ENCODE measurements at places on chromosomes 4 and X.
A peak's percentile ranks its signal among the peaks of the same experiment; 100 is the strongest.

GRCh38 chr4:165203541-165204461 lies 3.6 kb upstream of the KLHL2 start:
- no peak for DNase-seq

- DNase-seq, result no peak
Observed at GRCh38 chrX:38704146-38704882, 96.9 kb upstream of the MID1IP1 start.

- DNase-seq, result peak; percentile 27
Observed at GRCh38 chr4:8117278-8117682, 41.3 kb downstream of the ABLIM2 start.

- DNase-seq, result no peak
Observed at GRCh38 chrX:97876697-97877407, 993.1 kb downstream of the RPA4 start.

DNA sequence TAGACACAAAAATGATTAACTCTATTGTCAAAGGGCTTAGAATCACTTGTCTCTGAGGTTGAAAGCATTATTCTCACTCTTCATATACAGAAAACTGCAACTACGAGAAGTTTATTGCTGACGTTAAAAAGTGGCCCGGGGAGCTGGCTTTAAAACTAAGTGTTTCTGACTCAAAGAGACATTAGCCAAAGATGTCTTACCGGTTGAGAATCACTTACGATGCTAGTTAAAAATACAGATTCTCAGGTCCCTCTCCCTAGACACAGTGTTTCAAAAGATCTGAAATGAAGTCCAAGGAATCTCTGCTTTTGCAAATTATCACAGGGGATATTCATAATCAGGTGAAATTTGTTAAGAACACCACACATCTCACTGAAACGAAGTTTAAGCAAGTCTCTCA lies 1.2 kb downstream of the GNPDA2 start:
- DNase-seq, result no peak
